ENCODE measurements at places on chromosomes 3 and 15.

- DNase-seq, result no peak
Observed at GRCh38 chr3:127674790-127675189, 2.0 kb downstream of the ABTB1 start.

DNA sequence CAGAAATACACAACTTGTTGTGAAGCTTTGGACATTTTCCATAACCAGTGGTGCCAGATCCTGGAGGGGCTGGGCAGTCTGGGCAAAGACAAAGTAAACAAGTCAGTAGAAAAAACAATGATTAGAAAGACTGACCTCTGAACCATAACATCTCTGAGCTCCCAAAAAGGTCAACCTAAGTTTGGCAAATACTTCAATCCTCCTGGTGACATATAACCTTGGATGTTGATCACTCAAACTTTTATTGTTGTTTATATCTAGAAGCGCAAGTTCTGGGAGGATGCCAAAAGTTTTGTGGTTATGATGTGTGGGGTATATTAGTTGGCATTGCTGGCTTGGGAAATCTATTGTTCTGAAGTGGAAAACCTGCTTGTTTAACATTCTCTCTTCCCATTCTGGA lies 257.7 kb downstream of the DIPK2A start:
- no peak for DNase-seq

DNA sequence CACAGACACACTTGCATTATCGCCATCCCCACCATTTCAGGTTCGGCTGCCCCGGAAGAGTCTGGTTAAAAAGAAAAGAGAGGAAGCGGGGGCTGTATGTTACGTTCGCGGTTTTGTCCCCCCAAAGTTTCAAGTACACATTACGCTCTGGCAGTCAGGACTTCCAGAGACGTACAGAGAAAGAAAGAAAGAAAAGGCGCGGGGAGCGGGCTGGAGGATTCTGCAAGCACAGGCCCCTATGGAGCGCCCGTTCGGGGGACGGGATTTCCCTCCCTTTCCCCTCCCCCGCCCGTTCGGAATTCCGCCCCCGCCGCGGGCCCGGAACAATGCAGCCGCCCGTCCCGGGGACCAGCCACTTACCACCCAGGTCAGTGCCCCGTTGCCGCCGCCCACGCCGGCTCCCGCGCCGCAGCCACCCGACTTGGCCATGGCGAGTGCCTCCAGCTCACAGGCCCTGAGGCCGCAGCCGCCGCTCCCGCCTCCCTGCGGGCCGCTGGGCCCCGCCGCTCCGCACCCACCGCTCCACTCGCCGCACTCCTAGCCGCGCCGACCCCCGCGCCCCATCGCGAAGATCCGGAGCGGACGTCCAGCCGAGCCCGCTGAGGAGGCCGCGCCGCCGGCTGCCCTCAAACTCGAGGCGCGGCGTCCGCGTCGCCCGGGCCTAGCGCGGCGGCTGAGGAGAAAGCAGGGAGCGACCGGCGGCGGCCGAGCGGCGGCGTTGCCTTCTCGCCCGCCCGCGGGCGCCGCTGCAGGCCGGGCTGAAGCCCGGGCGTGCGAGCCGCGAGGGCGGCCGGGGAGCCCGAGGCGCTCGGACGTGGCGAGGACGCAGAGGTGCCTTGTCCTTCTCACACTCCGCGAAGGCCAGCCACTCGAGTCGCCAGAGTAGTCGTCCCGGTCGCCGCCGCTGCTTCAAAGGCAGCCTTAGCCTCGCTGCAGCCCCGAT lies 567 bp downstream of the TOP2B start:
- DNase-seq, result peak; percentile 74

DNA sequence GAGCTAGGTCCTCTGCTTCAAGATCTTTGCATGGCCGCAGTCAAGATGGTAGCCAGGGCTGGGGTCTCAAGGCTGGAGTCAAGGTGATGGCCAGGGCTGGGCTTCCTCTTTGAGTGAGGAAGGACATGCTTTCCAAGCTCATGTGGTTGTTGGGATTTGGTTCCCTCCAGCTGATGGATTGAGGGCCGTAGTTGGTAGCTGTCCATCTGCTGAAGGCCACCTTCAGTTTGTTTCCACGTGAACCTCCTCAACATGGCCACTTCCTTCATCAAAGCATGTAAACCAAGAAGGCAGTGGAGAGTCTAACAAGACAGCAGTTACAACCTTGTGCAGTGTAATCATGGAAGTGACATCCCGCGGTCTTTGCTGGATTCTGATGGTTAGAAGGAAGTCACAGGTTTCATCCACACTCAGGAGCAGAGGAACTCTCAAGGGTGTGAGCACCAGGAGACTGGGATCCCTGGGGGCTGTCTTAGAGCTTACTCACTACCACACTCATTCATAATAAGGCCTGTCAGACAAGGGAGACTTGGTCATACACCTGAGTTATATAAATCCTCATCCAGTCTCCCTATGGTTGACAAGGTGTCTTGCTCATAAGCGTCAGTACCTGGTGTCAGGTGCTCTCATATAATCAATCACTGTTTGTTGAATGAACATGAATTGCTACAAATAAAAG lies 42.1 kb downstream of the ABHD5 start:
- no peak for DNase-seq

- DNase-seq, result no peak
Observed at GRCh38 chr15:59968314-59968713, 35.8 kb upstream of the FOXB1 start.

GRCh38 chr15:97984157-97984556 lies 23.7 kb downstream of the ARRDC4 start:
- no peak for DNase-seq

- DNase-seq, result no peak
Observed at GRCh38 chr15:66163553-66163952, 90.0 kb downstream of the MEGF11 start.

GRCh38 chr3:198092276-198092675 lies 132.3 kb downstream of the LMLN start:
- no peak for DNase-seq

- no peak for DNase-seq
Observed at GRCh38 chr3:188052169-188053035, 101.6 kb upstream of the LPP start.

- DNase-seq, result no peak
Observed at GRCh38 chr3:24254649-24255048, 240.0 kb downstream of the THRB start.

- no peak for DNase-seq
Observed at GRCh38 chr3:169007145-169007544, 656.4 kb downstream of the MECOM start.

GRCh38 chr3:49157289-49157688 lies 8.8 kb downstream of the CCDC71 start:
- DNase-seq, result no peak

- DNase-seq, result no peak
Observed at GRCh38 chr15:72289597-72290325, 17.4 kb upstream of the PARP6 start.

DNA sequence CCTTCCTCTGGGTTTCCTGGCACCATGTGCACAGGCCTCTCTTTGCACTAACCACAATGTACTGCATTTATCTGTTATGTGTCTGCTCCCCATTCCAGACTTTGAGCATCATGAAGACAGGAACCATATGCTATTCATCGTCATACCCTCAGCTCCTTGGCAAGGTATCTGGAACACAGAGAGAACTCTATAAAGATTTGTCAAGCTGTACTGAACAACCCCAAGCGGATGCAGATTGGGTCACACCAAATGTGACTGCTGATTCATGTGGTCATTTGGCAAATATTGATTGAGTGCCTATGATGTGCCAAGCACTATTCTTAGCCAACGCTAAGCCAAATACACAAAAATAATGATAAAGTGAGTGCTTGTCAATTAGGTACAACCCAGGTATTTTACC lies 7.5 kb upstream of the MEGF11 start:
- no peak for DNase-seq

DNA sequence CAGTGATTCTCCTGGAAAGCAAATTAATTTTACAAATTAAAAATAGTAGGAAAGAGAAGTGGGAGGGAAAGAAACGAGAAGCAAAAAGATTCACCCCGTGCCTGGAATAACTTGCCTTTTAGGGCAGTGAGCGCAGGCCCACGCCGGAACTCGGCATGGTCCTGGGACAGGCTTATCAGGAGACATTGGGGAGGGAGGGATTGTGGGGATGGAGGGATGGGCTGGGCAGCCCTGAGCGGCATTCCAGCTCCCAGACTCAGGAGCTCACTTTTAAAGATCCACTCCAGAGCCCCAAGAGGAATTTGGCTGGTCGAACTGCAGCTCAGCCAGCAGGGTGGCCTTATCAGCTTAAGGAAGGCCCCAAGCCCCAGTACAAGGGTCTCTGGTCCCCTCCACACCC lies 117.9 kb downstream of the ADCY5 start:
- DNase-seq, result no peak

GRCh38 chr3:18745472-18745871 lies 320.3 kb upstream of the SATB1 start:
- DNase-seq, result no peak

- no peak for DNase-seq
Observed at GRCh38 chr15:81338170-81339007, 14.4 kb upstream of the STARD5 start.

DNA sequence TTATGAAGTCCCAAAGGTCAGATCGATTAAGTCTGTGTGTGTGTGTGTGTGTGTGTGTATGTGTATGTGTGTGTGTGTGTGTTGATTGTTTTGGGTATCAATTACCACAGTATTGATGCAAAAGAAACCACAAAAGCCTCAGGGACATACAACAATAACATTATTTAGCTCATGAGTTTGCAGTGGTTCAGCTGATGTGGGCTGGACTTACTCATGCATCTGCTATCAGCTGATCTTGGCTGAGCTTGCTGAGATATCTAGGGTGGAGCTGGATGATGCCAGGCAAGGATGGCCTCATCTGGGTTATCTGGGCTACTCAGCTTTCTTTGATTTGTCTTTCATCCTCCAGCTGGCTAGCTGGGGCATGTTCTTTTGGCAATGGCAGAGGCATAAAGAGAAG lies 82.4 kb upstream of the PRR23C start:
- DNase-seq, result peak; percentile 27

GRCh38 chr3:70564552-70564951 lies 252.1 kb upstream of the MDFIC2 start:
- DNase-seq, result no peak

DNA sequence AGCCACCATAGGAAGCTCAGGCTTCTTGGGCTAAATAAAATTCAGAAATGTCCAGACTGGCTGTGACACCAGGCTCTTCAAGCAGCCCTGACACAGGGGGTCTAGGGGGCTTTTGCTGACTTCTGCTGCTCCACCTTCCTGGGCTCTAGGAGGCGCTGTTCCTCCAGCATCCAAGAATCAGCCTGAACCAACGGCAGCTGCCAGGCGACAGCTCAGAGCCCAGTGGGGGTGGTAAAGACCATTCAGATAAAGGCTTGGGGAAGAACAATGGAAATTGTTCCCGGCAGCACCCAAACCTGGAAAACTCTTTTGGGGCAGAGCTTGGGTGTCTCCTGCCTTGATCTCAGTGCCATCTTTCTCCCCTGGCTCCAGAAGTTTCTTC lies 21.6 kb upstream of the PSTPIP1 start:
- DNase-seq, result peak; percentile 60

DNA sequence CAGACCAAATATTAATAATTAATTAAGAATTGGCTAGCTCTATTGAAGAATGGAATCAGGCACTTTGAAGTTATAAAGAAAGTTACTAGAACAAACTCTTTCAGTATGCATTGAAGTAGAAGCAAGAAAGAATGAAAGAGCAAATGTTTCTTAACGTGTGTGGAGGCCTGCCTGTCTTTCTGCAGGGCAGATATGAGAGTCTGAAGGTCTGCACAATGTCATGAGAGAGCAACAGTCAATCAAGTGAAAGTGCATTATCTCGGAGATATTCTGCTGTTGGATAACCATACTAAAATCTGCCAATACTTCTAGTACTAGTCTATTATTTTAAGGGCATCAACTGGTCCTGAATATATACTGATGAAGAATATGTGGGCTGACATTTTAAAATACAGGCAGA lies 1270.8 kb downstream of the ZPLD1 start:
- DNase-seq, result no peak

- no peak for DNase-seq
Observed at GRCh38 chr3:1552831-1553230, 460.0 kb downstream of the CNTN6 start.

DNA sequence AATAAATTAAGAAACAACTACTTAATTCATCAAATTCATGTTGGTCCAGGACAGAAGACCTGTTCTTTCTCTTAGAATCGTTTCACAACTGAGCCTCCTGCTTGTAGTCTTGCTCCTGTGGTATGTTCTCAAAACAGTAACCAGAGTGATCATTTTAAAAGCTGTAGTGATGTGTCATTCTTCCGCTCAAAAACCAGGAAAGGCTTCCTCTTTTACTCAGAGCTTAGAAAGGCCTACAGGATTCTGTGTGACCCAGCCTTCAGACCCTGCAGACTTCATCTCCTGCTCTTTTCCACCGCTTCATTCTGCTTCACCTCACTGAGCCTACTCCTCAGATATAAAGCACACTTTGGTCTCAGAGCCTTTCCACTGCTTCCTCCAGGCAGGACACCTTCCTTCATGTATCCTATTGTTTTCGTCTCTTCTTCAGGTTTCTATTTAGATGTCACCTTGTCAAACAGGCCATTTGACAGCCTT lies 22.7 kb downstream of the ST6GAL1 start:
- DNase-seq, result peak; percentile 32

- no peak for DNase-seq
Observed at GRCh38 chr3:40753951-40754350, 229.2 kb downstream of the ZNF621 start.

GRCh38 chr15:38134252-38134651 lies 118.4 kb upstream of the SPRED1 start:
- no peak for DNase-seq

- no peak for DNase-seq
Observed at GRCh38 chr3:23106666-23107065, 96.5 kb upstream of the UBE2E2 start.

DNA sequence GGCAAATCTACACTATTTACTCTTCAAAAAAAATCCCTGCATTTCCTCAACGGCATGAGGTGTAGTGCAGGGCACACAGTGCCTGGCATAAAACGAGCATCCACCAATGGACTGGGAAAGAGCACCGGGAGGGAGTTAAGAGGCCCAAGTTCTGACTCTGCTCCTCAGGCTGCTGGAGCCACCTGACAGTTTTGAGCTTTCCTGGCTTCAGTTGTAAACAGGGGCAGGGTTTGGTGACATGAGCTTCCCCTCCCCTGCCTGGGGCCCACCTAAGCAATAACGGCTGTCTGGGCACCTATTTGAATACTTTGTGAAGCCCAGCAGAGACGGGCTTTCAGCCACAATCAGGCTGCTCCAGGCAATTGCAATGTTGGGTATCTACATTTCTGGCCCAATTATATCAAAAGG lies 16.4 kb downstream of the CA12 start:
- DNase-seq, result no peak

DNA sequence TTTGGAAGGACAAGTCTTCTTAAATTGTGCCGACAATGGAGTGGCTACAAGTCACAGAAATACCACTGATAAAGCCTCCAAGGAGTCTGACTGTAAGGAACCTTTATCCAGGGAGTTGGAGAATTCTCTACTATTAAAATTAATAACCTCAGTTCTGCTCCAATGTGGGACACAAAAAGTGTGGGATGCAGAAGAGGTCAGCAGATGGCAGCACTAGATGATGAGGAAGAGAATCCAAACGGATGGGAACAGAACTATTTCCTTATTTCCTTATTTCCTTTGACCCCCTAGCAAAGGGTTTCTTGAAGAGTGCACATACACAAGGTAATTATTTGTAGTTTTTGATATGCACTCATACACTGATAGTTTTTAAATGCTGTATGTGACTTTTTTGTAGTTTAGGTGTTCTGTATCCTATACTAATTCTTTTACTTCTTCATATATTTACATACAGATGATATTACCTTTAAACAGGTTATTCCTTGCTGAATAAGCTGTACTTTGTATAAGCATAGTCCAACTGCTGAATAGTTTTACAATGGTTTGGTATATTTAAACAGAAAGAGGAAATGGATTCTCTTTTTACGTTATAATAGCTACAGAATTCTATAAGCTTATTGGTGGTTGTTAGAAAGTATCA lies 25.6 kb upstream of the NLGN1 start:
- DNase-seq, result no peak

GRCh38 chr3:42539871-42540714 lies 37.6 kb downstream of the VIPR1 start:
- DNase-seq, result peak; percentile 47

All from T-helper 2 cell treated with Interferon-gamma antibody and Interleukin-4, amounts not matched to agents 5 μg/mL and 100 μg/mL, for 36 hours (primary cell).